ENCODE measurements at places on chromosomes 13 and 19.

DNA sequence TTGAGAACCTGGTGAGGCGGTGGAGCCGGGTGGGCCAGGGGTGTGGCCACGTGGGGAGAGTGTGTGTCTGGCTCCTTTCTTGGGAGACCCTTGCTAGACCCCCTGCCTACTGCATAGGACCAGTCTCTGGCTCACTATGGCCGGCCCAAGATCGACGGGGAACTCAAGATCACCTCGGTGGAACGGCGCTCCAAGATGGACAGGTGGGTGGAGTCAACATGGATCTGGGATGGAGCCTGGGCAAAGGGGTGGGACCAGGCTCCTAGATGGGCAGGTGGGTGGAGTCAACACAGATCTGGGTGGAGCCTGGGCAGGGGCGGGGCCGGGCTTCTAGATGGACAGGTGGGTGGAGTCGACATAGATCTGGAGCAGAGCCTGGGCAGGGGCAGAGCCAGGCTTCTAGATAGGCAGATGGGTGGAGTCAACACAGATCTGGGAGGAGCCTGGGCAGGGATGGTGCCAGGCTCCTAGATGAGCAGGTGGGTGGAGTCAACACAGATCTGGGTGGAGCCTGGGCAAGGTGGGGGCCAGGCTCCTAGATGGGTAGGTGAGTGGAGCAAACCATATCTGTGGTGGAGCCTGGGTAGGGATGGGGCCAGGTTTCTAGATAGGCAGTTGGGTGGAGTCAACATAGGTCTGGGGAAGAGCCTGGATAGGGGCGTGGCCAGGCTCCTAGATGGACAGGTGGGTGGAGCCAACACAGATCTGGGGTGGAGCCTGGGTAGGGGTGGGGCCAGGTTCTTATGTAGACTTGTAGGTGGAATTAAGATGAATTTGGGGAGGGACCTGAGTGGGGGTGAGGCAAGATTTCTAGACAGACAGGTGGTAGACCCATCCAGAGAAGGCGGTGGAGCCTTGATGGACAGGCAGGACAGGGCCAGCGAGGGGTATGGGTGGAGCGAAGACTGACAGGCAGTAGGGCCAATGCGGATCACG is 56.5 kb downstream of the VAV1 start:
- DNase-seq: peak; percentile 91

DNA sequence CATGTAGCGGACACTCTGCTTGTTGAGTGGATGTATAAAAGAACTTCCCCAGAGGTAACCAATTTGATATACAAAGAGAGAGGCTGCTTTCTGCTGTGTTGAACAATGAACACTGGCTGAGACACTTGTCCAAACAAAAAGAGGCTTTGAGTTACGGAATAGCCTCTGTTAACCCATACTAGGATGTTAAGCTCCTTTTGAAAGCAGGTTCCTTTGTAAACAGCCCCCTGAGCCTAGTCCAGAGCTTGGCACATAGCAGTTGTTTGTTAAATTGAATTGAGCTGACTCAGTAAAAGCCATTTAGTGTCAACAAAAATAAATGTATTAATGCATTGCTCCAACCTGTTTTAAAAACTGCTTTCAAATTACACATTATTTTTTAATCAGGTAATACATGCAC is 200.1 kb downstream of the MZT1 start:
- DNase-seq: no peak

- DNase-seq: no peak
Observed at GRCh38 chr13:98843482-98843877, 91.0 kb upstream of the SLC15A1 start.

DNA sequence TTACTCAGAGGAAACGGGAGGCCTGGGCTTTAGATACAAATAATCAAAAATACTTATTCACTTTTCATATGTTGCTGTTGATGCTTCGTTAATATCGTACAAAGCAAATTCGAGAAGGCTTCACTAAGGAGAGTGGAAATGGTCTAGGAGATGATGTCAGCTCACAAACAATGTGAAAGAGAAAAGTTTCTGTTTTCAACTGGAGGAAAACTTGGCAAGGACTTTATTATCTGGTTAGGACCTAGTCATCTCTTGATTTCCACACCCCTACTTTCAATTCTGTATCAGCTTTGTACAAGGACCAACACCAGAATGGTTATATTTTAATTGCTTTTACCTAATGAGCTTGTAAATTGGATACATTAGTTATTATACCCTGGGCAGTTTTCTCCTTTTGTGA is 88.0 kb downstream of the SLC10A2 start:
- no peak for DNase-seq

DNA sequence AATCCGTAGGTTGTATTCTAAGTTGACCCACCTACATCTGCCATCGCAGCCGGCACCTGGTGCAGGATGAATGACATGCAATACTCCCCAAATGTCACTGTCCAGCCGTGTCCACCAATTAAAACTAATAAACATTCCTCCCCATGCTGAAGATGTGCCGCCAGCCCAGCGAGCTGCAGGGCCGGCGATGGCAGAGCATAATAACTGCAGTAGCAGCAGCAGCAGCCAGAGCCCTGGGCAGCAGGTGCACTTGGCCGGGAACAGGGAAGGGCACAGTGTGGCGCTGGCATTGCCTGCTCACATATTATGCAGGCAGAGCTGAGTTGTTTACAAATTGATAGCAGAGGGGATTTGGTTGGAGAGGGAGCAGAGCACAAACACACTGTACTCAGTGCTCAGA is 754.9 kb downstream of the OLFM4 start:
- no peak for DNase-seq

DNA sequence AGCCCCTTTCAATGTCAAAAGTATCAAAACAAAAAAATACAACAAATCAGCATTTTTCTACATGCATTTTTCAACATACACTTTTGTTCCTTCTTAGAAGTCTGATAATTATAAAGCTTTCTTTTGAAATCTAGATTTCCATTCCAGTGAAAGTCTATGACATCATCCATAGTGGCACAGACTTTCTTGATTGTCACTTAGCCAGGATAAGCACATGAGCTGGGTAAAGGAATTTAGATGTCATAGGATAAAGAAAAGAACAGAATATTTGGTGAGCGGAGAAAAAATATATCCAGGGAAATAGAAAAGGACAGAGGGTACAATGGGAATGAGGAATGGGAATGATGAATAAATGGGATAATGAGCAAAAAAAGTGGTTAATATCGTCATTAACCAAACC is 15.1 kb upstream of the TRPC4 start:
- DNase-seq: no peak

DNA sequence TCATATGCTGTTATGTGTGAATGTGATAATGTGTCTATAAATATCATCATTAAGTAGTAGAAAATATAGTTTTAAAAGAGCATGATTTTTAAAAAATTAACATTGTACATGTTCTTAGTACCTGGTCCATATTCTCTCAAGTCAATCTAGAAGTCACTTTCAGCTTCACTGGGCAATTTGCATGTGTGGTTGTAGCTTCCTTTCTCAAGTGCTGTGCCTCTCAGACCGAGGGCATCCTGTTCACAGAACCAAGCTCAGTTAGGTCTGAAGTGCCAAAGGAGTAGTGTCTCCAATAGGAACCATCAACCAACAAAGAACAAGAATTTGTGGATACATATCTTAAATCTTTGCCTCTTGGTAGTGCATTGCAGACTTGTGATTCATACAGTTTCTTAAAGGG is 541.8 kb upstream of the SLC10A2 start:
- DNase-seq: no peak

DNA sequence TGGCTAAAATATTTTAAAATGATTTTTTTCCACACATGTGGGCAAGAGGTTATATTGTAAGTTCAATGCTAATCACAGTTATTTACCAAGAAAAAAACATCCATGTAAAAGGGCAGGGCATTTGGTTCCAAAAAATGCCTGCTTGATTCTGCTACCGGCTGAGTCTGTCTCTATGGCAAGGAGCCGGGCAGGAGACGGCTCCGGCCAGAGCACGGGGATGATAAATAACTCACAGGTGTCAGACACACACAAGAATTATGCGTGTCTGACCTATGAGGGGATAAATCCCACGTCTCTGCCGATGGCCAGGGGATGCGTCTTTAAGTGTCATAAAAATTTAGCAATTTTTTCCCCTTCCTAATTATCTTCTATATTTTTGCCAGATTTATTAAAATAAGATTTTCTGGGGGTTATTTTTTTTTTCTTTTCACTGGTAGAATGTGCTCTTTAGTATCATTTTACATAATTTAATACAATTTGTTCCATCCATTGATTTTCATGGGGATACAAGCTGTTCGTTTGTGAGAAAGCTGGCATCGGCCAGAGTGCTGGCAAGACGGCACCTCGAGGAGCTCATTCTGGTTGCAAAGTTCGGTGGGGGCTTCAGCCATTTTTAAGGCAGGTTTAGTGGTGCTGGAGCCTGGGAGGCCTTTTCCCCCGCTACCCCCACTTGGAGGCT is 253.9 kb downstream of the ZNF536 start:
- DNase-seq: no peak

DNA sequence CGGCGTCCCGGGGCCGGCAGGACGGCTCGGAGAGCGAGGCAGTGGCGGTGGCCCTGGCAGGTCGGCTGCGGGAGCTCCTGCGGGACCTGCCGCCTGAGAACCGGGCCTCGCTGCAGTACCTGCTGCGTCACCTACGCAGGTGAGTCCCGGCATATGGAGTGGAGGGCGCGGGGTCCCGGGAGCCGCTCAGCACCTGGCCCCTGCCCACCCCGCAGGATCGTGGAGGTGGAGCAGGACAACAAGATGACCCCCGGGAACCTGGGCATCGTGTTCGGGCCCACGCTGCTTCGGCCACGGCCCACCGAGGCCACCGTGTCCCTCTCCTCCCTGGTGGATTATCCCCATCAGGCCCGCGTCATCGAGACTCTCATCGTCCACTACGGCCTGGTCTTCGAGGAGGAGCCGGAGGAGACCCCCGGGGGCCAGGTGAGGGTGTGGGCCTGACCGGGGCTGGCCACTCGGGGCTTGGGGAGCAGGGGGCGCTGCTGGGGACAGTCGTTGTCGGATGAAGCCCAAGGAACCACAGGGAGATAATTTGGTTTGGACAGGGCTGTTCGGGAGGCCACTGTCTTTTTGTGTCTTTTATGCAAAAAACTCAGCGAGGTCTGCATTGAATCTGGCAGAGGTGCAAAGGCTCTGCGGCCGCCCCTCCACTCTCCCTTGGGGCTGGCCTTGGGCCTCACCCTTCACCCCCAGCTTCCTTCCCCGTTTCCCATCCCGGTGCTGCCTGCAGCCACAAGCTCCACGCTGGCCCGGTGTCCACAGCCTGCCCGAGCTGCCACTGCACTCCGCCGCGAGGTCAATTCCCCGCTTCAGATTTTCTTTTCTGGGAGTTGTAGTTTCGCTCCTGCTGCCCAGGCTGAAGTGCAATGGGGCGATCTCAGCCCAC is 12.0 kb downstream of the POLR2E start:
- no peak for DNase-seq

DNA sequence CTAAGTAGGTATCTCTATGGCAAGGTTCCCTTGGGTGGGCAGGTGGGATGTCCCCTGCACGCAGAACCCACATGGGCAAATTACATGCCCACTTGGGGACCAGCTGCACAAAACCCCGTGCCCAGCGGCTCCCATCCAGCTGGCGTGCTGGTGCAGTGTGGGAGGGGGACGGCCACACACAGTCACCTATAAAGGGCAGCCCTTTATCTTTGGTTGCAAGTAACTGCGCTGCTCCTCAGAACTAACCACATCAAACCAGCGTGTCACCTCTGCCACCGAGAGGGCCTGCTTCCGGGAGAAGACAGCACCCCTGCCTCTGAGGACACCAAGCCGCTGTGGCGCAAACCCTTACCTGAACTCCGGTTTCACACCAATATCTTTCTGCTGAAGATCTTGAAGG is 32.2 kb downstream of the ANKRD27 start:
- DNase-seq: no peak

DNA sequence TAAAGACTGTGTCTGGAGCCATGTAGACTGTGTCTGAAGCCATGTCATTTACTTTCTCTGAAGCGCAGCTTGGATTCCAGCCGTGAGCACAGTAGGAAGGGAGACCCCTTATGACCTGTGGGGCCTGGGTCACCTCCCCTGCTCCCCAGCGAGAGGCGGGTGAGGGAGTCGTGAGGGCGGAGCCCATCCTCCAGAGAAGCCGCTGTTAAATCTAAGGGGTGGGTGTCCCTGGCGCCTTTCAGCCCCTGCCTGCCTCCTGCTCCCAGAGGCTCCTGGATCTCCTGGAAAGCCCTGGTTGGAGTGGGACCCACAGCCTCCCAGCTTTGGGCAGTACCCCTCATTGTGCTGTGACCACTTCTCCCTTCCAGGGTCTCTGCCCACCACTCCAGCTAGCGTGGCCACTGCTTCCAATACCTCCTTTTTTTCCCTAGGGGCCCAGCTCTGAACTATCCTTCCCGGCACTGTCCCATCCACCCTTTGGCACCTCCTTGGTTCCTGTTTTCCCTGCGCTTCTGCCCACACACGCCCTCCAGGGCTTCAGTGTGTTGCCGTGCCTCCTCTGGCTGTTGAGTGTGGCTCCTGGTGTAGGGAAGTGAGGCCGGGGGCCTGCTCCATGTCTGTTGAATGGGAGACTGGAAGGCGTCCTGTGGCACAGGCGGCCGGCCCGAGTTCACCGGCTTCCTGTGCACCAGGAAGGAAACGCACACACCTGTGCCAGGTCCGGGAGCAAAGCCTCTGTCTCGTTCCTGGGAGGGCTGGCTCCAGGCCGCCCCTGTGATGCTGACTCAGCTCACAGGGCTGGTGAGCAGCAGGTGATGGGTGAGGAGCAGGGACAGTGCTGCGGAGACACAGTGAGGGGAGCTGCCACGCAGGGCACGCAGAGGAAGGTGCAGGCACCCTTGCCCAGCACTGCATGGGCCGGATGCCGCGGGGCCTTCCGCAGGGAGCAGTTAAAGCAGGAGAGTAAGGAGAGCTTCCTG is 29.4 kb downstream of the ATP4B start:
- no peak for DNase-seq

- DNase-seq: no peak
Observed at GRCh38 chr19:42467183-42467760, 24.5 kb upstream of the CXCL17 start.

DNA sequence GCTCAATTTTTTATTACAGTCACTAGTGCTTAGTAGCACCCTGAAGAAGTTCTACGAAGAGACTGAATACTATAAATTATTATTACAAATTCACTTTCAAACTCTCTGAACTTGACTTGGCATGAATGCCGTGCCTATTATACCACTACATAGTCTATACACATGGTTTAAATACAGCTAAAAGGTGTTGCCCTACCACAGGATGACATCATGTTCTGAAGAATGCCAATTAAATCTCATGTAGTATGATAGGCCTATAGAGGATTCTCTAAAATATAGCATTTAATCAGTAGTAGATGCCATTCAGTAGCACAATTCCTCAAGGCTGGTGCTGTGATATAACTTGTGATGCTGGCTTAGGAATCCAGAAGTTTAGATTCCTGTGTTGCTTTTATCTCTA is 16.7 kb upstream of the POSTN start:
- no peak for DNase-seq

DNA sequence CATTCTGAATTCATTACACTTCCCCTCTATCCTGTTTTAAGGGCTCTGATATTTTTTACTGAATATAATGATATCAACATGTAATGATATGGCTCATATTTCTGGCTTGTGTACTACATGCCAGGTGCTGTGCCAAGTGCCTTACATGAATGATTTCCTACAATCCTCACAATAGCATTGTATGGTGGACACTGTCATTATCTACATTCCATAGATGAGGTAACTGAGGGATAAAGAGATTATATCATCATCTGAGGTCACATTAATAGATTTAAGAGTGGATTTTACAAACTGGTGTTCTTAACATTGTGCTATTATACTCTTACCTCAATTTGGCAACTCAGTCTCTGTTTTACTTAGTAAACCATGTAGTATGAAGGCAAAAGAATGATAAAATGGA is 502.0 kb downstream of the LIG4 start:
- no peak for DNase-seq

- no peak for DNase-seq
Observed at GRCh38 chr19:27993619-27994570, 1219.1 kb downstream of the UQCRFS1 start.

Data from hematopoietic multipotent progenitor cell treated with erythropoietin and hydrocortisone succinate and interleukin-3 and kit ligand, for 6 days (in vitro differentiated cells).